Dermis microvascular lymphatic vessel endothelial cell (primary cell): ENCODE measurements at places on chromosomes 7 and 10. TPM values are rescaled to one million over a fixed set of nuclear protein-coding genes. Genes with fewer than 3 reads are reported as not detected.

Gene RET
- 0.26 and 2.9 TPM in 2 replicates for total RNA-seq

Gene FAM221A
- total RNA-seq: 4.3 and 5.6 TPM in 2 replicates

Gene DYDC2
- 0.39 TPM in 1 of 2 replicates, not detected in the other for total RNA-seq

Gene GRID2IP
- total RNA-seq: 0.13 TPM in 1 of 2 replicates, not detected in the other

Gene MACC1
- not detected in 2 replicates for total RNA-seq

Gene WNT2
- total RNA-seq: not detected in 2 replicates

Gene ELN
- 6.2 and 31.0 TPM in 2 replicates for total RNA-seq

Gene PRKRIP1
- total RNA-seq: 8.0 and 10.6 TPM in 2 replicates

Gene SFTPA2
- not detected in 2 replicates for total RNA-seq

Gene NYAP1
- 2.1 and 3.9 TPM in 2 replicates for total RNA-seq

Gene ATG9B
- under 0.01 and 0.13 TPM in 2 replicates for total RNA-seq

Gene ADAM12
- total RNA-seq: 0.64 and 1.3 TPM in 2 replicates

Gene HSPA12A
- total RNA-seq: 0.38 and 0.77 TPM in 2 replicates

Gene ACTL6B
- total RNA-seq: not detected in 2 replicates

Gene TAC1
- not detected in 2 replicates for total RNA-seq

Gene NXPH1
- not detected in 2 replicates for total RNA-seq

Gene APBB1IP
- not detected in 2 replicates for total RNA-seq

Gene WDFY4
- total RNA-seq: under 0.01 and 0.25 TPM in 2 replicates

Gene CPEB3
- total RNA-seq: 0.90 and 1.6 TPM in 2 replicates

Gene AOC1
- total RNA-seq: not detected in 2 replicates

Gene CAMK2B
- total RNA-seq: 0.13 TPM in 2 replicates

Gene LRRC4
- total RNA-seq: 0.77 and 0.89 TPM in 2 replicates

Gene CAV1
- total RNA-seq: 644 and 1,184 TPM in 2 replicates

Gene UCN3
- total RNA-seq: not detected in 2 replicates

Gene CRTAC1
- total RNA-seq: 4.6 and 11.9 TPM in 2 replicates

Gene KEL
- total RNA-seq: 0.13 TPM in 1 of 2 replicates, not detected in the other

Gene EMX2
- total RNA-seq: not detected in 2 replicates

Gene DLD
- total RNA-seq: 46.5 and 51.2 TPM in 2 replicates

Gene CCL26
- not detected in 2 replicates for total RNA-seq

Gene RUFY2
- 13.4 and 13.5 TPM in 2 replicates for total RNA-seq

Gene TFPI2
- total RNA-seq: 60.8 and 290 TPM in 2 replicates

Gene FAM25G
- not detected in 2 replicates for total RNA-seq

Gene ACBD7
- total RNA-seq: 0.89 and 3.1 TPM in 2 replicates

Gene FAM25A
- not detected in 2 replicates for total RNA-seq

Gene DIP2C
- 4.5 and 13.4 TPM in 2 replicates for total RNA-seq
